ENCODE measurements at places on chromosomes 4 and X.

DNA sequence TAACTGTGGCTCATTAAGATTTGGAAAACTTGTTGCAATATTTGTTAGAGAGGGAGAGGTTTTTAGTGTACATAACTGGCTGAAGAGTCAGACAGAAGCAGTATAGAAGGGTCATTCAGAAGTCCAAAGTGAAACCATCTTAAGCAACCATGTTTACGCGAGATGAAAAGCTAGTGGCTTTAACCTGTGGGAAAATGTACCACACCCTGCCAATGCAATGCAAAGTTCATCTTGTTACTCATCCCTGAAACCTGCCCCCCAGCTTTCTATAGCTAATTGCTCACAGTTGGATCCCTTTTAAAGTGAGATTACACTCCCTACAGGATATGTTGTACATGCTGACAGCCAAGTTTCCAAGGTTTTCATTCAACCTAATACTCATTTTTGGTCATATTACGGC lies 96.7 kb upstream of the RAPGEF2 start:
- DNase-seq: no peak

GRCh38 chr4:168409089-168409801 lies 71.0 kb downstream of the DDX60L start:
- DNase-seq: peak; percentile 63

GRCh38 chr4:2837110-2837903 lies 6.3 kb upstream of the ADD1 start:
- DNase-seq: no peak

GRCh38 chr4:89007338-89007939 lies 49.5 kb downstream of the FAM13A start:
- no peak for DNase-seq

- DNase-seq: no peak
Measured at GRCh38 chr4:98267498-98267897, 6.3 kb downstream of the RAP1GDS1 start.

DNA sequence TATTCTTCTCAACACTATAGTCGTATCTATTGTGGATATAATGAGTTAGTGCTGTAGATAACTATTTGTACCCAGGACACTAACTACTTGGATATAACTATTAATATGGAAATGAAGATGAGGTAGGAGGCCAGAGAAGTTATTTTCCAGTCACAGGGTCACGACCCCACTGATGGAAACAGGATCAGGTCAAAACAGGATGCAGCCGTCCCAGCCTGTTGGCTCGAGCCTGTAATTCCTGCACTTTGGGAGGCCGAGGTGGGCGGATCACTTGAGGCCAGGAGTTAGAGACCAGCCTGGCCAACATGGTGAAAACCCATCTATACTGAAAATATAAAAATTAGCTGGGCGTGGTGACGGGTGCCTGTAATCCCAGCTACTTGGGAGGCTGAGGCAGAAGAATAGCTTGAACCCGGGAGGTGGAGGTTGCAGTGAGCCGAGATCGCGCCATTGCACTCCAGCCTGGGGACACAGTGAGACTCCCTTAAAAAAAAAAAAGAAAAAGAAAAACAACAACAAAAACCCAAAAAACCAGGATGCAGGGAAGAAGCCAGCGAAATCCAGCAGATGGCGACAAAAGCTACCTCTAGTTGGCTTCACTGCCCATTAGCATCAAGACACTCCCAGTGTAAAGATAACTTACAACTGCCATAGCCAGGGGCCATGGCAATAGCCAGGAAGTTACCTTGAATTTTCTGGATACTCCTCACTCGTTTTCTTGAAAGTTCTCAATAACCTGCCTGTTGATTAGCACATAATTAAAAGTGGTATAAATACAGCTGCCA lies 37.9 kb upstream of the NKAP start:
- peak; percentile 45 for DNase-seq

- DNase-seq: no peak
Measured at GRCh38 chr4:104630272-104630671, 135.6 kb upstream of the CXXC4 start.

DNA sequence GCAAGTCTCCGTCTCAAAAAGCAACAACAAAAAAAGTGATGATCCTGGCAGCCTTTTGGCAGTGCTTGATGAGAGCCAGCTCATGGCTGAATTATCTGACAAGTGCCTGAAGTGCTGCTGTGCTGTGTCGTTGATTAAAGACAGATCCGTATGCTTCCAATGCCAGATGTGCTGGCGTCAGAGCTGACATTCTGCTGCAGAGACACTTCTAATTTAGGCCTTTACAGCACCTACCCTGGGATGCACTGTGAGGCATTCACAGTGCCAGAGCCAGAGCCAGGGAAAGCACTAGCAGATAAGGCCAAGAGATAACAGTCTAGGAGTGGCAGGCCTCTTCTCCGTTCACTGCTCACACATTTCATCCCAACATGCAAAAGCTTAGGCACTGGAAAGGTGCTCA lies 995.5 kb downstream of the RAB28 start:
- DNase-seq: no peak
